OCI-LY7 (cell line): ENCODE measurements at places on chromosomes 5 and 9. TPM values are rescaled to one million over a fixed set of nuclear protein-coding genes. Genes with fewer than 3 reads are reported as not detected.
A peak's percentile ranks its signal among the peaks of the same experiment; 100 is the strongest.

The SYNPO gene
- 0.08 and 0.15 TPM in 2 replicates for total RNA-seq

GRCh38 chr9:20478786-20479185 is 143.5 kb downstream of the MLLT3 start:
- DNase-seq, result no peak

GRCh38 chr9:12719431-12719830 is 26.2 kb downstream of the TYRP1 start:
- peak; percentile 4 for DNase-seq

The THBS4 gene
- total RNA-seq, result 3.9 and 4.2 TPM in 2 replicates

DNA sequence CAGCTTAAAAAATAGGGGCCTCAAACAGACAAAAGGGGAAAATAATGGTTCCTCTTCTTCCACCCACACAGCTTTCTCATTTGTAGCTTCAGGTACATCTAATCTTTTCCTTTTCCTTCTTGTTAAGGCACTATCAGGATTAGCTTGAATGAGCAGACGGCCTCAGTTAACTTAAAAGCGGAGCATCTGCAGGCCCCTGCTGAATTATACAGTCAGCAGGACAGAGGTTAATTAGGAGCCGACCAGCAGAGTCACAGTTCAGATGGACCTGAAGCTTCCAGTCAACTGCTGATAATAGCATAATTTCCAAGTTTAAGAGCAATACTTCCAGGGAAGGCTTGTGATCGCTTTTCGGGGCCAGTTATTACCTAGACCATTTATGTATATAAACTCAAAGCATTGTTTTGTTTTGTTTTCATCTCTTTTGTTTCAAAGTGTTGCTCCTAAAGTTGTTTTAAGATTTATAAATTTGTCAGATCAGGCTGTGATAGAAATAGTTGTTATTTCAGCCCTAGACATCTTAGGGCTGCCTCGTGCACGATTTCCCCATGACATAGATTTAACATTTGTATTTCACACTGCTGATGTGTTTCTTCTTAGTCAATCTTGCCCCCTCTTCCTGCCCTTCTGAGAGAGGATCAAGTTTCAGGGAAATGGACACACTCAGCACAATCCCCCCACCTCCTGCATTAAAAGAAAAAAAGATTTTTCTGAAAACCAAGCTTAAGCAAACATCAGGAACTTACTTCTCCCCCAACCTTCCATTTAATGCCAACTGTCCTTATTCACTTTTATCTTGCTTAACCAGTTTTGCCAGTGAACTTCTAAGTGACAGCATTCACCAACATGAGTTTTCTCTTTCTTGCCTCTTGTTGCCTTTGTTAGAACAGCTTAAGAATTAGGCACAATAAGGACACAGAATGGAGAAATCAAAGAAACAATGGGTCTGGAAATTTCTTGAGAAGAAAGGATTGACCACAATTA is 449.8 kb downstream of the ARHGEF28 start:
- DNase-seq, result no peak

The FOXD4L6 gene
- total RNA-seq, result 0.29 TPM in 1 of 2 replicates, not detected in the other

- DNase-seq, result no peak
Observed at GRCh38 chr5:15992918-15993317, 186.7 kb downstream of the MARCHF11 start.

- no peak for DNase-seq
Observed at GRCh38 chr5:127228540-127229184, 61.9 kb upstream of the MEGF10 start.

The RNF180 gene
- not detected in 2 replicates for total RNA-seq

GRCh38 chr9:109914280-109915027 is 134.5 kb downstream of the PALM2AKAP2 start:
- DNase-seq, result peak; percentile 94

- no peak for DNase-seq
Observed at GRCh38 chr5:143693651-143694252, 118.2 kb upstream of the HMHB1 start.

DNA sequence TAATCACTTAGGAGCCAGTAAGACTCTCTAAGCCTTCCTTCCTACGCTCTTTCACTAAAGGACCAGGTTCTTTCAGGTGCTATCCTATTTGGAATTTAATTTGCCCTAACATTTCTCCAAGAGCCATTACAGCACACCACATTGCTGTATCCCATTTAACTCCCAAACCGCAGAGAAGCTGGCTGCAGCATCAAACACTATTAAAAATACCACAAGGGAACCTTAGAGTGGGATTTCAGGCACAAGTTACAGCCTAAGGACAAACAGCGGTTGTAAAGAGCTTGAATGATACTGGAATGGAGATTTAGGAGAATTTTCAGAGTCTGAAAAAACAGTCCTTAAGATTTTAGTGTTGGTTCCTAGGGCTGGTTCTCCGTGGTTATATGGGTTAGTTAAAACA is 566.4 kb downstream of the RAB3C start:
- DNase-seq, result no peak

GRCh38 chr5:83069096-83069799 is 7.9 kb downstream of the TMEM167A start:
- DNase-seq, result no peak

GRCh38 chr5:74094096-74094781 is 468.2 kb downstream of the ARHGEF28 start:
- DNase-seq, result no peak

The DMAC1 gene
- total RNA-seq, result 103 and 112 TPM in 2 replicates
